NCI-H2081 treated with DMSO at 0.1 percent for 48 hours (cell line): ENCODE measurements at places on chromosomes 2 and 18.

DNA sequence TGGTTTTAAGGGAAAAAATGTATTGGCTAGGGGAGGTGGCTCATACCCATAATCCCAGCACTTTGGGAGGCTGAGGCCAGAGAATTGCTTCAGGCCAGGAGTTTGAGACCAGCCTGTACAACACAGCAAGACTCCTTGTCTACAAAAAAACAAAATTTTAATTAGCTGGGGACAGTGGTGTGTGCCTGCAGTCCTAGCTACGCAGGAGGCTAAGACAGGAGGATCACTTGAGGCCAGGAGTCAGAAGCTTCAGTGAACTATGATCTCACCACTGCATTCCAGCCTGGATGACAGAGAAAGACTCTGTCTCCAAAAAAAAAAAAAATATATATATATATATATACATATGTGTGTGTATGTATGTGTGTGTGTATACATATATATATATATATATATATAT is 18.5 kb downstream of the CCDC88A start:
- no peak for DNase-seq

DNA sequence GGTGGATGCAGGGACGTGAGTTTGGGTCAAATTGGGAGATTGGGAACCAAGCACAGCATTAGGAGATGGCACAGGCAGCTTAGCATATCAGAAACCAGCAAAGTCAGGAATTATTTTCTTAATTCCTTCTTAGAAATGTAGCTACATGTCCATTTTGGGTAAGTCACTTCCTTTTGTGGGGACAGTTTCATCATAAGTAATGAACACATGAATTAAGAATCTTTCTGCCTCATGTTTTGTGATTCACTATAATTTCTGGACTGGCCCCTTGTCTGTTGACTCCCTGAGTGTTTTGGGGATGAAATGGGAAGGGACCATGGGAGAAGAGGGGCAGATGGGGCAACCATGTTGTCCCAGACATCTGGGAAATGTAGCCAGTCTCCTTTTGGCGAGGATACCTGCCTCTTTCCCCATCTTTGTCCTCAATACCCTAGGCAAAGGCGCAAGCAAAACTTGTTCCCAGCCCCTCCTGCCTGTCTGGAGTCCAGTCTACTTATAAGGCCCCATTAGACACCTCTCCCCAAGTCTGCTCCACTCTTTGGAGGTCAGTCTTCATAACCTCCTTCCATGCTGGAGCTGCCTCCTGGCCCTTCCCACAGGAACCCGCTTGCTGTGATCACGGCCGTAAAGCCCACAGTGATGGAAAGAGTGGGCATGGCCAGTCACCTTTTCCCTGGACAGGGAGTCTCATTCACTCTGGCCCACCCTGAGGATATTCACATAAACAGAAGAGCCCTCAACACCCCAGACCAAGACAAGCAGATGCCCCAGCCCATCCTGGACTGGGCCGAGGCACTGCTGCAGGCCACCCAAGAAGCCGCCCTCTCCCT is 25.7 kb downstream of the MTHFD2 start:
- no peak for DNase-seq

GRCh38 chr2:144519934-144520731 is at the start of gene ZEB2:
Gene ZEB2 (minus strand): TSS chr2:144520119. CDS start chr2:144517350, 2,769 bp downstream.
- no peak for DNase-seq

DNA sequence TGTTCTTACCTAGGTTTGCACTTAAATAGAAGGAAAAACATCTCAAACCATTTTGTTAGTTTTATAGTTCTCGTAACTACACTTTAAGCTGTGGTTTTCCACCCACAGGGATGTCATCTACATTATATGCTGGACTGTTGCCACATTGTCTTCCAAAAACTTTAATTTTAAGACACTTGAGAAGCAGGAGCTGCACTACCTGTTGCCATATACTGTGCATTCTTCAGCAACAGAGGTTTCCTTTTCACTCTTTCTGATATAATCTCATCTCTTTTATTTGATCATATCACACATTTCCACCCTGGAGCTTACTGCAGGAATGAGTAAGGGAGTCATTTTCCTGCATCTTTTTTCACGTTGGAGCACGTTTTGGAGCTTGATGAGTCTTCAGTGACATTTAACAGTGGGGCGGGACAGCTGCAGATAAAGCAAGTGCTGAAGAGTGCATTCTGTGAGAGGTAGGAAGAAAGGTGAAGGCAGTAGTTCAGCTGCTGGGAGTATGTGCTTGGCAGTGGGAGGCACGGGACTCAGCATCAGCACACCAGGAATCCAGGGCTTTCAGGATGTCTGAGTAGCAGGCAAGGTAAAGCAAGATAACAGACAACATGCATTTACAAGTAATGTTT is 3.8 kb downstream of the LIMS1 start:
- DNase-seq: no peak

DNA sequence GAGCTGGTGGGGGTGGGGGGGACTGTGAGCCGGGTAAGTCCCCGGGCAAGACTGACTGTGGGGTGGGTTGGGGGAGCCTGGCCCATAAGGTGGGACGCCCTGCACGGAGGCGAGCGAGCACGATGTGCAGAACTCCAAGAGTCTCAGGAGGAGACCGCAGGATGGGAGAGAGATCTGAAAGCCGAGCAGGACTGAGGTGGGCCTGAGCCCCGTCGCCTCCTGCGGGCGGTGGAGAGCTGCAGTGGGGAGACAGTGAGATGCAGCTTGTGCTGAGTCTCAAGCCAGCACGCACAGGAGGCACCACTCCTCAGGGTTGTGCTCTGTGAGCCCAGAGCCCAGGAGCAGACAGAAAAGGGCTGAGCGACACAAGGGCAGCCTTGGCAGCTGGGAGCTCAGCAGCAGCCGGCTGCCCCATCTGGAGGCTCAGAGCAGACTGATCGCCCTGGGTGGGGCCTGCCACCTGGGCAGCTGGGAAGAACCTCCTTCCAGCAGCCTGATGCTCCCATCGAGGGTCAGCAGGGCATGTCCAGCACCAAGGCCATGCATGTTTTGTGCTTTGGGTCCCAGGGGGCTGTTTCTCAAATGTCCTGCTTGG is 15.9 kb downstream of the ARHGEF4 start:
- no peak for DNase-seq

- DNase-seq: no peak
These were observed 69.9 kb downstream of the RHOB start for GRCh38 chr2:20516646-20517341.

DNA sequence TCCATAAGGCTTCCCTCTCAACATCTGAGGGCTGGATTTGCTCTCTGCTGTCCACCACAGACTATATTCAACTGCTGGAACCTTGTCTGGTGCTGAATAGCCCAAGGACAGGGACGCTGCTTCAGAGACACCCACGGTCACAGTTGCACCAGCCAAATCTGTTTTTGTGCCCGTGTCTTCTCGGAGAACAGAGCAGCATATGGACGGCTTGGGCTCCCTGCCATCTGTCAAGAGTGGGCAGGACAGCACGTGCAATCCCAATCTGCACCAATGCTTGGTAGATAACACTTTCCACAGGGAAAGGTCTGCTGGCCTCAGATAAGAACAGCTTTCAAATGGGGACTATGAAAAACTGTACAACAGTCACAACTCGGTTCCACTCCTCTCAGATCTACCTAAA is 466.1 kb downstream of the TGIF1 start:
- DNase-seq: no peak

GRCh38 chr2:71850306-71850801 is 297.3 kb downstream of the CYP26B1 start:
- DNase-seq: no peak

- DNase-seq: no peak
These were observed 6.5 kb downstream of the RBBP8 start for GRCh38 chr18:22939649-22940048.

DNA sequence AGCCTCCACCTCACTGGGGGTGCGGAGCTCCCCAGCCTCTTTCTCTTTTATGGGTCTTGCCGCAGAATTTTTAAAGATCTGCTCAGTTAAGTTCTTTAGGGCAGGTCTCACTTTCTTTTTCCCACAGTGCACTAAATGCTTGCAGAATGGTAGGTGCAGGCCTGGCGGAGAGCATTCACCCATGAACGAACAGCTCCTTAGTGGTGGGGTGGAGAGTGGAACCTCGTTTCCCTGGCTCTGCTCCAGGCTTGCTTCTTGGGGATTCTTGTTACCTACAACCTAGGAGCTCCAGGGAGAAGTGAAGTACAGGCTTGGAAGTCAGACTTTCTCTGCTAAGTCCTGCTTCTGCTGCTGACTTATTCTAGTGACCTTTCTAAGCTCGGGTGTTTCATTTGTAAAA is 70.3 kb upstream of the PXDN start:
- no peak for DNase-seq

DNA sequence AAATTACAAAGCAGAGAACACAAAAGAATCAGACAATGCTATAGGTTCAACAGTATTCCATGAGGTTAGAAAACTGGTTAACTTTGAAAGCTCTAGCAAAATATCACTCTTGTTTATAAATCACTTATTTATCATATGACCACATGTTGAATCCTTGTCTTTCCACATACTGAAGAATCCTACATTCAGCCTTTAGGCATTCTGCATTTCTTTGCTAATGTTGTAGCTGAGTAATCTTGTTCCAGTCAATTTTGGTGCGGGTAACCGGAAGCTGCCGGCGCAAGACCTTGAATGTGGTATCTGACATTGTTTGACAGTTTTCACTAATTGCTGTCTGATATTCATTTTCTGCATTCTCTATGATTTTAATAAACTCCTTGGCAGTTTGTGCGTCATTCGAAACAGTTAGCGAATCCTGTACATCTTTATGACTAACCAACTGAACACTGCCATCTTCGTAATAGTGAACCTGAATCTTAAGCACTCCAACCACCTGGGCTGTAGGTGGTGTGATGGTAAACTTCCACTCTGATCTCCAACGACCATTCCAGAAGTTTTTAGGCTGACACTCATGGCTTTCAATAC is 154.1 kb downstream of the BAZ2B start:
- no peak for DNase-seq

GRCh38 chr18:53025247-53025646 is 685.2 kb downstream of the DCC start:
- DNase-seq: no peak

- DNase-seq: no peak
These were observed 1101.0 kb downstream of the DPP10 start for GRCh38 chr2:115543461-115543860.

DNA sequence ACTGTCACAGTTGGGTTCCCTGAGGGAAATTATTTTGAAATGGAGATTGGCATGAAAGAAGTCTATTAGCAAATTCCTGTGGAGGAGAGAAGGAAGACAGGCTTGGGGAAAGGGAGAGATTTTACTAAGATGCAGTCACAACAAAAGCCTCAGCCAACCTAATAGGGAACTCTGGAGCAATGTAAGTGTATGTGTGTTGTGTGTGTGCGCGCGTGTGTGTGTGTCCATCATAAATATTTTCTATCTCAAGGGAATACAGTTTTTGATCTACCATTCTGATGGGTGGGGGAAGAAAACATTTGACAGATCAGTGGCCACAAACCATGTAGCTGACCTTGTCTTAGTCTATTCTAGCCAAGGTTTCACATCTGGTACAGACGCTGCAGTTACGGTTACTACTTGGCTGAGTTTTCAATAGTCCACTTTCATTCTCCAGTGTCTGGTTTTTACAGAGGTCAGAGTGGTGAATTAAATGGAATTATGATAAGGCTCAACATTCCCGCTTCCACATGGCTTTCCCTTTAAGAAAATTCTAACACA is 72.6 kb downstream of the MREG start:
- DNase-seq: no peak

DNA sequence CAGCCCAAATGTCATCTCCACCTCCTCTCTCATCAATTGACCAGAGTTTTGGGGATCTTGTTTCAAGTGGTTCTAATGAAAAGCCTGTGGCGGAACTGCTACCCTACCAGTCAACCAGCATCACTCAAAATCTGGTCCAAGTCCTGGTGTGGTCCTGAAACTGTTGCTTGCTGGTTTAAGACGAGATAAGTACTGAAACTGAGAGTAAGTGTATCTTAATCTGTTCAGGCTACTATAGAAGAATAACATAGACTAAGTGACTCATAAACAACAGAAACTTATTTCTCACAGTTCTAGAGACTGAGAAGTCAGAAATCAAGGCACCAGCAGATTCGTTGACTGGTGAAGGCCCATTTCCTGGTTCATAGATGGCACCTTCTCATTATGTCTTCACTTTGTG is 879 bp upstream of the GALNT5 start:
- no peak for DNase-seq

- DNase-seq: no peak
These were observed 38.4 kb upstream of the STAT4 start for GRCh38 chr2:191189112-191189635.

GRCh38 chr2:96305979-96306308 is 598 bp upstream of the SNRNP200 start:
- no peak for DNase-seq

DNA sequence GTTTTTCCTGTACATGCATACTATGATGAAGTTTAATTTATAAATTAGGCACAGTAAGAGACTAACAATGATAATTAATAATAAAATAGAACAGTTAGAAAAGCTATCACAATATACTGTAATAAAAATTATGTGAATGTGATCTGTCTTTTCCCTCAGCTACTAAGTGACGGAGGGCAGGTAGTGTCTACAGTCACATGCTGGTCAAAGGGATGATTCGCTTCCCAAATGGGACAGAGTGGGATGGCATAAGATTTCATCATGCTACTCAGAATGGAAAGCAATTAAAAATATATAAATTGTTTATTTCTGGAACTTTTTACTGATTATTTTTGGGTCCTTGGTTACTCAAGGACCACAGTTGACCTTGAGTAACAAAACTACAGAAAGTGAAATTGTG is 71.5 kb downstream of the DAW1 start:
- DNase-seq: no peak

DNA sequence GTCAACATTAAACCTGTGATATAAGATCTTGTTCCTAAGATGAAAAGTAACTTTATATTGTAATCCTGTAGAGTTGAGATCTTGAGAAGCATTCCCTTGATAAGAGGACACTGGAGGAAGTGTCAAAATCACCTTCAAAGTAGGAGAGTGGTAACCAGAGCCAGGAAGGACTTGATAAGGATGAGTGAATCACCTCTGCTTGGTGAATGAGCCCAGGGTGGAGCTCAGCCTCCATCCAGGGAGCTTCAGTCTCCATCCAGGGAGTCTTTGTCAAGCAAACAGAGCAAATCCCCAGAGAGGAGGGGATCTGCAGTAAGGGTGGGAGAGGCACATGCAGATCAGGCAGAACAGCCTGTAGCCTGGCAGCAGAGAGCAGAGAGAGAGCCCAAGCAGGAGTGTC is 167.1 kb upstream of the SIX2 start:
- no peak for DNase-seq

DNA sequence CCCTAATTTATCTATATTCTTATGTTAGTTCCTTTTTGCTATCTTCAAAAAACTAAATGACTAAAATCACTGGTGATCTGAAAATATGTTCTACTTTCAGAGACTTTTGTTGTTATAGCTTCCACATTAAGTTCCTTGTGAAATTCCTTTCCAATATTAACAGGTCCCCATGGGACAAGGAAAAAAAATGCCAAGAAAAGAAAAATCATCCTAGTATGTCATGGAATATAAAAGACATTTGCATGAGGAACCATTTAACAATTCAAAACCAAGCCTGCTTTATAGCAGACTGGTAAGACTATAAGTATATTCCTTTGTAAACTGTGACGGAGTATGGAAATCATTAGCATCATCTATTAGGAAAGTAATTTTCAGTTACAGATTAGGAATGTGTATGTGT is 48.1 kb downstream of the COBLL1 start:
- no peak for DNase-seq
